ENCODE measurements at places on chromosomes 1 and 21.

GRCh38 chr1:173355281-173356031, 121.7 kb upstream of the PRDX6 start:
- no peak for DNase-seq

DNA sequence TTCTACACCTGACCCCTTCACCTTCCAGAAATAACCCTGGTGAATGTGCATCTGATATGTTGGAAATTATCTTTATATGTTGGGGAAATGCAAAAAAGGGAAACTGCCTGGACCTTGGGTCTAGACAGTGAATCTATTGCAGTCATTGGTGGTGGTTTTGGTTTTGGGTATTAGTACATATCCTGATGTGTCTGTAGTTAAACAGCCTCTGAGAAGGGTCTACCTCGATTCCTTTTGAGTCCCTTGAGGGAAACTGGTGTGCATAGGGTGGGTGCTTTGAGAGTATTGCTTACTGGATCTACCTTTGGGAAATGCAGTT, 127.3 kb upstream of the KIAA0040 start:
- no peak for DNase-seq

GRCh38 chr1:223358826-223359225, 5.2 kb downstream of the SUSD4 start:
- no peak for DNase-seq

GRCh38 chr21:45805321-45805720, 161.8 kb downstream of the PCBP3 start:
- no peak for DNase-seq

Measured in stimulated activated CD4-positive, alpha-beta T cell treated with anti-CD3 and anti-CD28 coated beads, TNF-alpha, amount 100 ng/mL, for 48 hours (primary cell).